GM12864 (cell line): ENCODE measurements at places on chromosomes 7 and 10.

DNA sequence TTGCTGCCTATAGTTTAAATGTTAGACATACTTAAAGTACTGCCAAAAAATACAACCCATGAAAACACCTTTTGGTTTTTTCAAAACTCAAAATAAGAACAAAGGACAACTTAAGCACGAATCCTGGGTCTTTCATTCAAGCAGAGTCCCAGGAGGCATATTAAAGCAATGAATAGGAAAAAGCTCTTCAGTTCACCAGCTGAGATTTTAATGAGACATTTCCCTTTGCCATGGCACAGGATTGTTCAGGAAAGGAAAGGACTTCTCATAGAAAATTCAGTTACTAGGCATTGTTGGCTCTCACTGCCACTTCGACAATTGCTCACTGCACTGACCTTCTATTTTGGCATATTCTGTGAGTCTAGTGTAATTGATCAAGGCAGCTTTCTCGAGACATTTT is 133.5 kb upstream of the FEZF1 start:
- no peak for DNase-seq

GRCh38 chr7:11274074-11274473 is 300.4 kb downstream of the PHF14 start:
- DNase-seq: no peak

- DNase-seq: no peak
Observed at GRCh38 chr10:62631241-62631640, 173.3 kb upstream of the ADO start.

DNA sequence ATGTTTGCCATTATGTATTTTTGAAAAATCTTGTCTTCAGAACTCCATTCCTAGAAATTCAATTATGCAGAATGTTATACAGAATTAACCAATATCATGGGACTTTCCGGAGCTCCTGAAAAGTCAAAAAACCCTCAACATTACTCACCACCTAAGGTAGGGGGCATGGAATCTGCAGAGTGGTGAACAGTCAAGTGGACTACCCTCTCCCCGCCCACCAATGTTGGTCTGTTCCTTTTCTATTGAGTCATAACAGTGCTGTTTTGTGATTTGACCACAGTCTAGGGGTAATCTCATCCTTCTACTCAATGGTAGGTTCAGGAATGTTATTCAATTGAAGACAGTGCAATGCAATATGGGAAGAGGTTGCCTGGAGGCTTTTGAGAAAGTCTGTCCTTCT is 130.5 kb upstream of the HABP2 start:
- DNase-seq: no peak

- DNase-seq: no peak
Observed at GRCh38 chr10:60714233-60714632, 64.0 kb upstream of the CDK1 start.

DNA sequence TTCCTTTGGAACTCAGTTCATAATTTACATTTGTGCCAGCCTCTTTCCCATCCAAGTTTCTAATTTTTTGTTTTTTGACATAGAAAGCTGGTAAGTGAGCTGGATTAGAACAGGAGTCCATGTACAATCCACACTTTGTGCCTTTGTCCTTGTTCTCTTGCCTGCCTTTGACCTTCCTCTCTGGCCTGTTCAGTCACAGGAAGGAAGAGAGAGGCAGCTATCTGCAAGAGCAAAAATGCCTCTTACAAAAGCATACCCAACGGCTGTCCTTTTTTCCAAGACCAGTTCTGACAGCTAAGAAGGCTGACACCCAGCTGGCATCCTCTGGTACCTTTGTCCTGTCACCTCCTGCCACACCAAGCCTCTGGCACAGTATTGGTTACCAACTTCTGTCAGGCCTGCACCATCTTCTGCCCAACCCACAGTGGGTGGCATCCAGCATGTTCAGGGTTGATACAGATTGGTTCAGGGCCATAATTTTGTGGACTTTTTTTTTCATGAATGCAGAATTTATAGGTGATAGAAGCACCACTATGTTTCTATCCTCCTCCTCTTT is 133.7 kb upstream of the KLF14 start:
- no peak for DNase-seq

- no peak for DNase-seq
Observed at GRCh38 chr10:117431160-117431559, 55.9 kb upstream of the PDZD8 start.

DNA sequence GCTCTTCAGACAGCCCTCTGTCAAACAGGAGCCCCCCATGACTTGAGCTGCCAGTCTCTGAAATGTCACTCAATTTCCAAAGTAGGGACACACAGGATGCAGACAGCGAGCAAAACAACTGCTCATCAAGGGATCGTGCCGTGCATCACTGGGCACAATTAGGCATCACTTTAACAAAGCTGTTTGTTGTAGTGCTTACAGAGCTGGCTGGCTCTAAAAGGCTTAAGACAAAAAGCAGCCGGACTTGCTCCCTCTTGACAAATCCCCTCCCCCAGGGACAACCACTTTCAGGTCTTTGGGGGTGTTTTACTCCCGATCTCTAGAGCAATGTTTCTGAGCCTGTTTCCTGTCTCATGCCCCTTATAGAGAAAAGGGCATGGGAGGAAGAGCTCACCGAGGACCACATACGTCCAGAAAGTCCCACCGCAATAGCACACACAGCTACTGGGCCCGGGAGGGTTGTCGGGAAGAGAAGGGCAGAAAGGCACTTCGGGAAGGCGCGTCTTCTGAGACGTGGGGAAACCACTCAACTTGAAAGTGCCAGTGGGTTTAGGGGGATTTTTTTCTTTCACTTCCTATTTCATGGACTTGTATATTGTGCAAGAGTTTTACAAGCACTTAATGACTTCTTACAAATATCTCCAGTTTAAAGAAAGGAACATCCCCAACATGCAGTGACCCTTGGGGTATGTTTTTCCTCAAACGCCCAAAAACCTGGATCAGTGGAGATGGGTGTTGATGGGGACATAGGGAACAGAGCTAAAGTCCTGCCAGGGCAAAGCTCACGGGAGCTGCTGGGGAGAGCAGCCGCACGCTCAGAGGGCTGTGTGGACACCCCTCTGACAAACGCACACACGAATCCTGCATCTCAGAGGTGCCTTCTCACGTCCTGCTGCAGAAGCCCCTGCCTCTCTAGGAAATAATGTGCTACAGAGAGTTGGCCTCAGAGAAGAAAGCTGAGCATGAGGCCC is 27.1 kb downstream of the LRRC20 start:
- peak; percentile 82 for DNase-seq

- DNase-seq: peak; percentile 66
Observed at GRCh38 chr7:25117226-25118047, 7.6 kb downstream of the CYCS start.
